Left lobe of liver (tissue), 2 donors: ENCODE measurements at places on chromosomes 16 and 17.
A peak's percentile ranks its signal among the peaks of the same experiment; 100 is the strongest.

GRCh38 chr17:30495586-30495985 is 18.4 kb downstream of the GOSR1 start:
- DNase-seq = no peak

- peak; percentile 75 for DNase-seq
Observed at GRCh38 chr17:76725580-76726230, 701 bp downstream of the JMJD6 start.

DNA sequence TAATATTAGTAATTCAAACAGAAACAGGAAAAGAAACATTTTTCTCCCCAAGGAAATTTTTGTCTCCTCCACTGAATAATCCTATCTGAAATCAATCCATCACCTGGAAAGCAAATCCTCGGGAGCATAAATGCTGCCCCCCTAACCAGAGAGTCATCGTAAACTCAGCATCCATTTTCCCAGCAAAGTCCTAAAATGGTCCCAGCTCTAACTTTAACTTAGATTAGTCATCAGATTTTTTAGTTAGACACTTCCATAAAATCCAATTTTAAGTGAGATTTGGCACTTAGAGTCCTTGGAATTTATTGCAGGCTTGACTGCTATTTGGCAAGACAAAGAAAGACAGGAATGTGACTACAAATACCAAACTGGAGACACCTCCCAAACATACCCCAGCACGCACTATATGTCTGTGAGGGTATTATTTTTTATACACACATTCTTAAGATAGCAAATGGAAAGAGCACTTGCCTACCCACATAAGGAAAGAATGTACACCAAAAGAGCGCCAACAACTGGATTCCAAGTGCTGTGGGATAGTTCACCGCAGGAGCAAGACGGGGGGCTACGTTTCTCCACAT is 15.4 kb downstream of the SCO1 start:
- no peak for DNase-seq

GRCh38 chr16:65005696-65006095 is 116.2 kb downstream of the CDH11 start:
- DNase-seq = no peak

DNA sequence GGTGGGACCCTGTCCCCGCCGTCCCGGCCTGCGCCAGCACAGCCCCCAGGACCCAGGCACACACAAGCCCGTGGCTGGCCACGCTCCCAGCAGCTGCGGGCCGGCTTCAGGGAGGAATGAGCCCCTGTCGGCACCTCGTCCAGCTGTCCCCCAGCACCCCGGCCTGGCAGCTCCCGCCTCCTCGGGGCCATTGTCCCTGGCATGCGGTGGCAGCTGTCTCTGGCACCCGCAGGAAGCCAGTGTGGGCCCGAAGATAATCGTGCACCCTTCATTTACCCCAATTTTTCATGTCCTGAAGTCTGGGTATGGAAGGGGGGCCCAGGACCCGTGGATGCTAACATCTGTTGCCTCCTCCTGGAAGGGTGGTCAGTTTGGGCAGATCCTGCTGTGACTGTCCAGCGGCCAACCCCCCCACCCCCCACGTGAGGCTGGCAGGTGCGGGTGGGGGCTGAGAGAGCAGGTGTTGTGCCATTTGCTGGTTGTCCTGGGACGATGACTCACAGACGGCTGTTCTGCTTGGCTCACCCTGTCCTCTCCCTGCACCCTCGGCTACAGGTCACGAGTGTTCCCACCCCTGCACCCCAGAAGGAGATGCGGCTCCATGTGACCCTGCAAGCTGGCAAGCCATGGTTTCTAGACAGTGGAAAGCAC is 4.0 kb upstream of the LMF1 start:
- no peak for DNase-seq

DNA sequence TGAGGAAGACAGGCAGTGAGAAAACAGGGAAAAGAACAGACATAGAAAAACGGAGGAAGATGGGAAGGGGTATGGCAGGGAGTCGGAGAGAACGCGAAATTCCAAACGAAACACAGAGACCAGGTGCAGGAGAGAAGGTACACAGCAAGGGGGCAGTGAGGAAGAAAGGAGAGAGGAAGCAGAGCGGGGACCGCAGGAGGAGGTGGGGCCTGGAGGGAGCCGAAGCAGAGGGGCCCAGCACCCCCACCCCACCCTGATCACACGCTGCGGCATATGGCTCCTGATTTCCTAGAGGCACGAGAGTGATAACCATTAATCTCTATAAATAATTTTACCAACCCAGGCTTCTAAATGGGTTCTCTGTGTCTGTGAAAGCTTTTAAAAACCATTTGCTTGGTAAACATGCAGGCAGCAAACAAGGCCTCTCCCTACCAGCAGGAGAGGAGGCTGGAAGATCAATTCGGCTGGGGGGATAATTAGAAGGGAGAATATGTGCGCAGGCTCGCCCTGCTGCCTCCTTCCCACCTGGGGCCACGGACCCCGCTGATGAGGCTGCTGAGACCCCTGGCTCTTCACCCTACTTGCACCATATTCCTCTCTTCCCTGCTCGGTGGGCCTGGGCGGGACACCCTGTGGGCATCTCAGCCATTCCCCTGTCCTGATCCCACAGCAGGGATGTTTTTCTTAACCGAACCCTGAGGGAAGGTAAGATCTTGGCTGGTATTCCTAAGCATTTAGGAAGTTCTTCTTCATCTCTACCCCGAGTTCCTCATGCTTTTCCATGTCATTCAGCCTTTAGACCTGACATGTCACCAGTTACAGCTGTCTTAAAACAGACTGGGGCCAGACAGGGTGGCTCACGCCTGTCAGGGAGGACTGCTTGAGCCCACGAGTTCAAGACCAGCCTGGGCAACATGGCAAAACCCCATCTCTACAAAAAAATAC is 86.7 kb downstream of the TMEM132E start:
- no peak for DNase-seq

GRCh38 chr16:47196457-47196856 is 52.7 kb upstream of the NETO2 start:
- no peak for DNase-seq

DNA sequence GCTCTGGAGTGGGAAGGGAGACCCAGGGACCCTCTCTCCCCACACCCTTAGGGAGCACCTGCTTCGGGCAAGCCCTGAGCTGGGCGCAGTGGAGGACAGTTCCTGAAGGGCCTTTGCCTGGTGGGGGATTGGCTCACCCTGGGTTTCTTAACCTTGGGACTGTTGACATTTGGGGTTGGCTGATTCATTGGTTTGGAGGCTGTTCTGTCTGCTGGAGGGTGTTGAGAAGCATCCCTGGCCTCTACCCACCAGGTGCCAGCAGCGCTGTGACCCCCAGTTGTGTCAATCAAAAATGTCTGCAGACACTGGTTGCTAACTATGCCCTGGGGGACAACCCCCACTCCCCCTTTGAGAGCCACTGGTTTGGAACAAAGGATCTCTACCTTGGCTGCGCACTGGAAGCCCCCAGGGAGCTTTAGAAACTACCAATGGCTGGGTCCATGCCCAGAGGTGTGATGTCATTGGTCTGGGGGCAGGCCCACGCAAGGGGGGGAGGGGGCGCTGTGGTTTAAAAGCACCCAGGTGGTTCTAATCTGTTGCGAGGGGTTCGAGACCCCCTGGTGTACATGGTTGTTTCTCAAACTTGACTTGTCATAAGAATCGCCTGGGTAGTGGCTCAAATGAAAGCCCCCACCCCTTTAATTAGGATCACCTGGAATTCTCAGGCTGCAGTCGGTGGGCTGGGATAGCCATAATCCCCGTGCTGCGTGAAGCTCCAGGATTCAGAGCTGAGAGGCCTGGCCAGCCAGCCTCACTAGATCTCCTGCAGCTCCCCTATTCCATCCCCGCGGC is 151.9 kb upstream of the GSE1 start:
- no peak for DNase-seq

DNA sequence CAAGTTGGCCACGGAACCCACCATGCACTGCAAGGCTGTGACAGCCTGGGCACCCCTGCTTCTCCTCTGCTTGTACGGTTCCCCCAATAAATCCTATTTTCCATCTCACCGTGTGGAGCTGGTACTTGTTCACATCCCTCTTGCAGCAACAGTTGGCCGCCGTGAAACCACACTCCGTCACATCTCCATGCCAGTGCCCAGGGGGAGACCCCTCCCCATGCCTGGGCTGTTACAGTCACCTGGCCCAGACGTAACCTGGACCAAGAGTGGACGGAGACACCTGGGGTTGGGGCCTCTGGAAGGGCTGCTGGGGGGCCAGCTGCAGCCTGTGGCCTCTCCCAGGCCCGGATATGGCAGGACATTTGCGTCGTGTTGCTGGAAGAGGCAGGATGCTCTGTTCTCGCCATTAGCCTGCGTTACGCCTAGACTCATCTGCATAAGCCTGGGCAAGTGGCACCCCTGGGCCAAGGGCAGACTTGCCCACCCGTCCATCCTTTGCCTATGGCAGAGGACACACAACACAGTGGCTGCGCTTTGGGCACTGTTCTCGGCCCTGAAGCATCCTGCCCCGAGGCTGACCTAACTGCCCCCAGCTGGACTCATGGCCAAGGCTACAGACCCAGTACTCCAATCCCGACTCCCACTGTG is 14.2 kb upstream of the KREMEN2 start:
- peak; percentile 41 for DNase-seq

GRCh38 chr16:31474173-31474714 is 2.3 kb downstream of the TGFB1I1 start:
- DNase-seq = no peak

DNA sequence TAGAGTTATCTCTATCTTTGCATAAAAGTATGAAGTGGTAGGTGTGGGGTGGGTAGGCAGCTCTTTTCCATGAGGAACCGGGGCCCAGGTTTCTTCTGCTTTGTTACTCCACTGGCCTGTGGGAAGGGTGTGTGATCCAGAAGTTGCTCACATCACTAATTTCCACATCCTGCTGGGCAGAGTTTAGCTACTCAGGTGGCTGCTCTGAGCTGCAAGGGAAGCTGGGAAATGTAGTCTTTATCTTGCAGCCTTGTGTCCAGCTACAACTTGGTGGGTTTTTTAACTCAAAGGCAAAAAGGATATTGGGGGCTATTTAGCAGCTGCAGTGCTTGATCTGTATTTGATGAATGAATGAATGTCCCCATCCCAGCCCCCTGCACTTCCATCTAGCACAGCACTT is 335.3 kb downstream of the SNX29 start:
- no peak for DNase-seq

GRCh38 chr16:9462984-9463383 is 371.5 kb downstream of the HAPSTR1 start:
- no peak for DNase-seq

- DNase-seq = peak; percentile 65
Observed at GRCh38 chr16:89476379-89476778, 14.0 kb downstream of the ANKRD11 start.

- DNase-seq = no peak
Observed at GRCh38 chr17:58081646-58082340, 1.4 kb upstream of the DYNLL2 start.

DNA sequence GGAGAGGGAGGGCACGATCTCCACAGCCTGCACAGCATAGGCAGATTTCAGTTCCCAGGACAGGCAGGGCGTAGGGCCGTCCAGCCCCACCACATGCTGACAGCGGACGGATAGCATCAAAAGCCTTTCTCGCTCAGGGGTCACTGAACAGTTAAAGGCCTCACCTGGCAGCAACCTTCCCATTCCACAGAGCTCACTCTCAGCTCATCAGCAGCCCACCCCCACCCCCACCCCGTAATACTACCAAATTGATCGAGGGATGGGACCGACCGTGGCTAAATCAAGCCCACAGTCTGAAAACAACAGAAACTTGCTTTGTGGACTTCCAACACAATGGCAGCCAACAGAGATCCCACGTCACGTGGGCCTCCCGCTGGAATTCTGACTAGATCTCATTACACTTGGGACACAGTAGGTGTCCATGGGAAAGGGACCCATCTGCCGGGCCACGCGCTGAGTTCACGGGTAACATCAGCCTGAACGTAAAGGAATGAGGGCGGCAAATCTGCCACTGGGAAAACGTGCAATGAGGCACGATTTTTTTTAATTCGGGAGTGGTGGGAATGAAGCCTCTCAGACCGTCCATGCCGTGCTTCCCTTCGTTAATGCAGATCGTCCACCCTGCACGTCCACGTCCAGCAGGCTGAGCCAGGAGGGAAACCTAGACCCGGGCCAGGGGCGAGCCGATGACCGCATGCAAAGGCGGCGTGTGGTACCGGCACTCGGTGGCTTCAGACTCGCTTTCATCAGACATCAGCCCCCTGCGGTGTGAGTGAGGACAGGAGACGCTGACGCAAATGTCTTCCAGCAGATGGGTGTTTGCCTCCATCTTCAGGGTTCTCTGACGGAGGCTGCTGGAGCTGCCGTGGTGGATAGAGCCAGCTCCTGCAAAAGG is 92.1 kb downstream of the TBC1D16 start:
- peak; percentile 39 for DNase-seq

DNA sequence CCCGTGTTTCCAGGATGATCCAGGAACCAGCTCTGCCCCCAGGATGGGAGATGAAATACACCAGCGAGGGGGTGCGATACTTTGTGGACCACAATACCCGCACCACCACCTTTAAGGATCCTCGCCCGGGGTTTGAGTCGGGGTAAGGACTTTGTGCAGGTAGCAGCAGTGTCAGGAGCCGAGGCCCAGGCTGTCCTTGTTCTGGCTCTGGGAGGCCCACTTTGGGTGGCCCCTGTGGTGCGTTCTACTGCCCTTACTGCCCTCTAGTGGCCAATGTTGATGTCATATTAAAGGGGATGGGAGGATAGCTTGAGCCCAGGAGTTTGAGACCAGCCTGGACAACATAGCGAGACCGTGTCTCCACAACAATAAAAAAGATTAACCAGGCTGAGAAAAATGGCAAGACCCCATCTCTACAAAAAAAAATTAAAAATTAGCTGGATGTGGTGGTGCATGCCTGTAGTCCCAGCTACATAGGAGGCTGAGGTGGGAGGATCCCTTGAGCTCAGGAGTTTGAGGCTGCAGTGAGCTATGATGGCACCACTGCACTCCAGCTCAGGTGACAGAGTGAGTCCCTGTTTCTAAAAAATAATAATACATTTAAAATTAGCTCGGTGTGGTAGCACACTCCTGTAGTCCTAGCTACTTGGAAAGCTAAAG is 20.9 kb upstream of the CLEC18A start:
- no peak for DNase-seq

DNA sequence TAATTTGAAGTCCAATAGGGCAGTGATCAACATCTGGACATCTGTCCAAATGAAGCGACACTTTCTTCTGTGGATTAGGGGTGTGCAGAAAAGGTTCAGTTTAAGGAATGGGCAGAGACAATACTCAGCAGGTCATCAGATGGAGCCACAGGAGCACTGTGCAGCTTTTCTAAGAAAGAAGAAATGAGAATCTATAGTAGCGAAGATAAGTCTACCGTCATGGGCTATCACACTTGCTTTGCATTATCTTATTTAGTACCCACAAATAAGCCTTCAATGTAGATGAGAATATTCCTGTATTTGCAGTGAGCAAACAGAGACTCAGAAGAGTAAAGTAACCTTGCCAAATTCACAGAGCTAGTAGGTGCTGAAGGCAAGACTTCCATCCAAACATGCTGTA is 412.0 kb upstream of the GOT2 start:
- no peak for DNase-seq

GRCh38 chr17:47704736-47705135 is 10.8 kb downstream of the TBKBP1 start:
- no peak for DNase-seq
